ENCODE measurements at places on chromosomes 4 and X.

- DNase-seq, result no peak
Measured at GRCh38 chr4:15690020-15690809, 8.6 kb downstream of the FAM200B start.

GRCh38 chr4:75142382-75142781, 209.5 kb downstream of the PARM1 start:
- DNase-seq, result no peak

DNA sequence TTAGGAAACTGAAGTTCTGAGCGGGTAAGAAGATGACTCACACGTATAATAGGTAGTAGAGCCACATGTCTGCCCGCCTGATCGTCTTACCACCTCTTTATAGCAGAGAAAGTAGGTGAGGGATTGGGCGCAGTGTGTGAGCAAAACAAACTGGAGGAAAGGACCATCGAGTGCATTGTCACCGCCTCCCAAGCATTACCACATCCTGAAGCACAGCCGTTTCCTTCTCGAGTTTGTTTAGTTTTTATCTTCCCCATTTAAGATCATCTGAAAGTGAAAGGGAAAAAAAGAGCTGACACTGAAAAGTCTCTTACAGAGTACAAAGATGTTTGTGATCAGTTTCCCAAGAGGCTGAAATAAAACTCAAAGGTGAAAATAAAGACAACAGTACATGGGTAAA, 14.8 kb downstream of the PDK3 start:
- DNase-seq, result no peak

DNA sequence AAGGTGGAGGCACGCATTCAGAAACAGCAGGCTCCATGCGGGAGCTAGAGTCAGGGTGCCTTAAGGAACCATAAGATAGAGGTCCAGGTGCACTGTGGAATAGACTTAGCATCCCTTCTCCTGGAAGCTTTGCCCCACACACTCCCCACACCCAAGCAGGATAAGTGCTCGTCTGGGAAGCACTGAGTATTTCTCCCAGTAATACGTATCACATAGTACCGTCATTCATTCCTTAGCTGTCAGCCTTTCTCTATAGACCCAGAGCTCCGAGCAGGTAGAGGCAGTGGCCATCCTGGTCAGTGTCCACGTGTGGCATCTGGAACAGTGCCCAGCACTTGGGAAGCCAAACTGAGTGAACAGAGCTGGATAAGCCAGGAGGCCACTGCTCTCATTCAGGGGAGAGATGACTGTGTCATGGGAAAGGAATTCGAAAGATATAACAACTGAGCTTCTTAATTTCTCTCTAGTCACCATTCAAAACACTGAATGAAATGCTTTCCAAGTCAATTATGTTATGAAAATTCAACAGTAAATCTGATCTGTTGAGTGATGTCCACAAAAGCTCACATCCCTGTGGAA, 9.9 kb downstream of the APBB2 start:
- DNase-seq, result no peak

GRCh38 chrX:21799767-21800166, 39.6 kb upstream of the MBTPS2 start:
- no peak for DNase-seq

GRCh38 chrX:68865300-68865699, 36.5 kb downstream of the EFNB1 start:
- DNase-seq, result no peak

- DNase-seq, result no peak
Measured at GRCh38 chrX:8341814-8342590, 122.6 kb upstream of the VCX3B start.

- no peak for DNase-seq
Measured at GRCh38 chr4:186651624-186652023, 72.0 kb downstream of the FAT1 start.

- DNase-seq, result no peak
Measured at GRCh38 chr4:155772459-155773195, 13.8 kb downstream of the GUCY1B1 start.

DNA sequence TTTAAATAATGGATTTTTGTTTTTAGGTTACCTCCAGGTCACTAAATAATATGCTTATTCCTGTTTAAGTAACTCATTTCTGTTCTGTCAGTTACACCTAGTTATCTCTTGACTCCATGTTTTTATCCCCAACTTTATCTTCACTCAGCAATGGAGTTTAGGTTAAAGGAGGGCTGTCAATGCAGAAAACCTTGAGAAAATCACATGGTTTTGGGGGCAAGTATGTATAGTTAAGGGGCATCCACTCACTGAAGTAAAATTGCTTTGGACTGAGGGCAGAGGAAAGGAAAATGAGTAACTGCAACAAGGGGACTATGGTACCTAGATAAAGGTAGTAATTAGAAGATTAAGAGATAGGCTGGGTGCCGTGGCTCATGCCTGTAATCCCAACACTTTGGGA, 87.1 kb downstream of the UBE2K start:
- no peak for DNase-seq

DNA sequence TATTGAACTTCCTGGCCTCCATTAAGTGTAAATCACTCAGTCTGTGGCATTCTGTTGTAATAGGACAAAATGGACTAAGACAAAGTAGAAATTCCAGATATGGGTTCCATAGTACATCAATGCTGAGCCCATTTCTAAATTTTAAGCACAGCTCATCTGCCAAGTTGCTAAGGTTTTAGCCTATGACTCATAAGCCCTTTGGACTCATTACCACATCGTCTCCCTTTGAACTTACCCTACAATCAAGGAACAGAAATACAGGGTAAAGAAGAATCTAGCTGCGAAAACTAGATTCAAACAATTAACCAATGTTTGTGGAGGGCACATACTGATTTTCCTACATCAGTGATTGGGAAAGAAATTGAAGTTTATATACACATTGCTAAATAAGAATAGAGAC, 31.8 kb downstream of the NAA11 start:
- no peak for DNase-seq

DNA sequence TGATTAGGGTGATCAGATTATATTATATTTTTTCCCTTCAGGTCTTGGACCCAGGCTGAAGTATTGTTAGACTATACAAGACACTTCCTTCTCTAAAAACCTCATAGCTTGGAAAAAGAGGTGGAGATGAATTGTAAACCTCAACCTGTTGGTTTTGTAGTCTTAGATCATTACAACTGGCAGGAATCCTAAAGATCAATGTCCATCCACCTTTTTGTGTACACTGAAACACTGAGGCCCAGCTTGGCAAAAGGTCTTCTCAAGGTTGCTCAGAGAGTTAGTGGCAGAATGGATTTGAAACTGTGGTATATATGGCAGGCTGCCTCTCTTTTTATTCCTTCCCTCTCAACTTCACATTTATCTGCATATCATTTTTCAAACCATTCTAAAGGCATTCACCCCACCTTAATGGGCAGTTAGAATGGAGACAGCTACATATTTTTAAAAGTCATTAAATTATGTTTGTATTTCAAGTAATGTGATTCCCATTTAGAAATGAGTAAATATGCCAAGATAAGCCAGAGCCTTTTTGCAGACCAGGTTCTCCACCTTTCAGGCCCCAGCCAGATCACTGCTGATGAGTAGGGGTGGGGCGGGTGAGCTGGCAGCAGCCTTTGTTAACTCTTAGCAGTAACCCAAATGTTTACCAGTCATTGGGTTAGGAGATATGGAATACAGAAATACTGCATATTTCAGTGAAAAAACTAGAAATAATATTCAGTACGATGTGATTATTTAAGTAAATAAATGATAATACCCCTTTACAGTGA, 243.2 kb upstream of the F9 start:
- no peak for DNase-seq

DNA sequence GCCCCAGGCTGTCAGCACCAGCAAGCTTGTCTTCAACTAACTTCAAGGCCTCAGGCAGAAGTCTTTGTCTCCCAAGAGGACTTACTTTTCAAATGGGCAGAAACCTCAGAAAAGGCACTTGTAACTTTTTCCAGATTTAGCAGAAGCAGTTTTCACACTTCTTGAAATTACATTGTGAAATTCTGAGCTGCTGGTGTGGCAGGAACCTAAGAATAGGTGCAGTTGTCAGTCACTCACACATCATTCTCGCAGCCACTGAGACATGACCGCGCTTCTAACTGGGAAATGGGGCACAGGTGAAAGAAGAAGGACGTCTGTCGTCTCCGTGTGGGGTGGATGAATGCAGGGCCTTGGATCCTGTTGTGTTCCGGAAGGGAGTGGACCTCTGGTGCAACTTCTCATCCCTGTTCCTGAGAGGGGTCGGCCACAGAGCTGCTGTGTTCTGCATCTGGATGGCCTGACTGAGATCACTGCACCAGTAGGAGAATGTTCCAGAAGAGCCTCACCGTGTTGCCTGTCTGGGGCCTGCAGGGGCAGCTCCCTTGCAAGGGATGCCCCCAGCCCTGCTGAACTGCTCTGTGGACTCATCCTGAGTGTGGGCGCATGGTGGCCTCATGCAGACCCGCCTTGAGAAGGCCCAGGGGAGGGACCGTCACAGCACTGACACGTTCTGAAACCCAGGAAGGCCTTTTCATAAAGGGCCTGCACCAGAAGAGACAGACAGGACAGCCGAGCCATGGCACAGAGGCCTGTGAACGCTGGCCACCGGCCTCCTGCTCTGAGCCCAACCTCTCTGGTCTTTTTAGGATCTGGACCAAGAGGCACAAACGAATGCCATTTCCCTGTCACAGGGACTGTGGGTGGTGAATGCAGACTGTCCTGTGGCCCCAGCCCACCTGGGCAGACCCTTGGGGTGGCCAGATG, 18.7 kb downstream of the NAT8L start:
- DNase-seq, result no peak

GRCh38 chrX:17549107-17549651, 174.2 kb downstream of the NHS start:
- peak; percentile 23 for DNase-seq

DNA sequence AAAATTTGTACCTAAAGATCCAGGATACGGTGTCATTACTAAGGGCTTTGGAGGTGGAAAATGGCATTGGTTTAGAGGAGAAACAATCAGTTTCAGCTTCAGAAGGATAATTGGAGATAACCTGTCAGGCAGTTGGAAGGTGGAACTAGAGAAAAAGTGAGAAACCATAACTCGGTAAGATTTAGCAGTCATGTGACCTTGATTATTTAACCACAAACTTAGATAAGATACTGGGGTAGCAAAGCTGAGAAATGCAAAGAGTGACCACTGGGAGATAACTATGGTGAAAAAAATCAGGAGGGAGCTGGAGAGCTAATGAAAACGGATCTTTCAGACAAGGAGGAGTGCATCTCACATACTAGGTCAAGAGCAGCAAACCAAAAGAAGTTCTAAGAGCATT, 58.3 kb upstream of the SMARCA5 start:
- no peak for DNase-seq

DNA sequence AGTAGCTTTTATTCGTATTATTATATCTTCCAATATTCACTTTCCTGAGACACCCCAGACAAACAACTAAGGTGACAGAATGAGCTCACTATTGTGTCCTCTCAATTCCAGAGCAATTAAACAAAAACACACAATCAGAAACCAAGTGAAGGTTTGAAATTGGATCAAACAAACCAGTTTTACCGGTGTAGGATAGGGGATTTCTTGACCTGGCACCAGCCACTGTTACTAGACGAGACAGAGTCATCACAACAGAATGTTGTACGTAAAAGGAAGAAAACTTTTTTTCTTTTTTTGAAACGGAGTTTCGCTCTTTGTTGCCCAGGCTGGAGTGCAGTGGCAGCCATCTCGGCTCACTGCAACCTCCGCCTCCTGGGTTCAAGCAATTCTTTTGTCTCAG, 43.7 kb downstream of the LDOC1 start:
- DNase-seq, result no peak

DNA sequence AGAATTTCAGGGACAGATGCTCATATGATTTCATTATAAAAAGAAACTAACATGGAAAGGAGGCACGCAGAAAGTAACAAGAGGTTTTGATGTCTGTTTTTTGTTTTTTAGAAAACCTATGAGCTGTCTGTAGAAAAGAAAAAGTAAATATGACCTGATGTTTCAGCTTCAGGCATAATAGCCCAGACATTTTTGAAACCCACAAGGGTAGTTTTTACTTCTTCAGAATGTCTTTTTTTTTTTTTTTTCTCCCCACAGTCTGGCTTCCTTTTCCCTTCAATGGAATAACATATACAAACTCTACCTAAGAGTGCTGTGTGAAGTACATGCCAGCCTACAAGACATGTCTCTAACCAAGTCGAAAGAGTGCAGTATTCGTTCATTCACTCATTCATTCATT, 18.3 kb upstream of the STX18 start:
- DNase-seq, result no peak

GRCh38 chrX:150773634-150774033, 80.4 kb downstream of the MTMR1 start:
- no peak for DNase-seq

DNA sequence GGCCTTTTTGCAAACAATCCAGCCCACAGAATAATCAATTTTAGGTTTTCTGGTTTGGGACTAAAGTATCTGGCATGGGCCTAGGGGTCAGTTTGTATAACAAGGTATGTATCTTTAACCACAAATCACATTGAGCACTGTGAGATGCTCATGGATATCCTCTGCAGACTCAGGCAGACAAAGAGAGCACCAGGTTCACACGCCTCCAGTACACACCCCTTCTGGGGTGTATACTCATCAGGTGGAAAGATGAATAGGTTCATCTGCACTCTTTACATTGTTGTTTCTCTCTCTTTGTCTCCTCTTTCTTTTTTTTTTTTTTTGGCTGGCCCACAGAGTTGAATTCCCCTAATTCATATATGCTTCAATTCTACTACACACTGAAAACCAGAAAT, 21.1 kb downstream of the TEC start:
- no peak for DNase-seq

- no peak for DNase-seq
Measured at GRCh38 chrX:150198776-150199175, 164.3 kb upstream of the MAMLD1 start.

- no peak for DNase-seq
Measured at GRCh38 chrX:109714340-109714958, 18.6 kb downstream of the ACSL4 start.

GRCh38 chrX:153828308-153828707, 2.0 kb downstream of the PDZD4 start:
- DNase-seq, result no peak

DNA sequence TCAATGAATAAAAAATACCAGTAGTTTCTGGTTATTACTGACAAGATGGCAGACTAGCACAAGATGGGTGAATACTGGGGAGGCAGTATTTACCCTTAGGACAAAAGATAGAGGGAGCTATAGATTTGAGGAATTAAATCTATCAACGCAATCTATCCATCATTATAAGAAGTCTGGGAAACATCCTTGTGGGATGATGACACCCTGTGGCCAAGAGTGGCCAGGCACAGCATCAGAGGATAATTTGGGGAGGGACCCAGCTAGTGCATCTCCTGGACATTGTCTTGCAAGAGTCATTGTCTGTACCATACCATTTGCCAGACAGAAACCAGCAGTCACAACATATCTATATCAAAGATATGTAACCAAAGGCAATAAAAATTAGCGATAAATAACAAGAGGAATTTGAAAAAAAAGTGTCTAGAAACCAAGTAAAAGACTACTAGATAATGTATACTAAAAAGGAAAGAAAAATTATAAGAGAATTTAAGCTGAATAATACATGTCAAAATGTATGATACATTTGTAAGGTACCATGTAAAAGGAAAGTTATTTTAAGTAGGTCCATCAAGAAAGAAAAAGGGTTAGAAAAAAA, 22.9 kb downstream of the KCTD8 start:
- no peak for DNase-seq

Data from NCI-H2227 treated with DMSO at 0.1 percent for 48 hours (cell line).